ENCODE measurements at places on chromosomes 1 and 21. TPM values are rescaled to one million over a fixed set of nuclear protein-coding genes. Genes with fewer than 3 reads are reported as not detected.

Gene ALX3
- total RNA-seq, result not detected

Gene OR10Z1
- not detected for total RNA-seq

Gene RAP1GAP
- 0.20 TPM for total RNA-seq

Gene RGS18
- total RNA-seq, result not detected

Gene NPHS2
- not detected for total RNA-seq

Gene BARHL2
- total RNA-seq, result not detected

Gene TMPRSS3
- total RNA-seq, result not detected

Gene HFM1
- 0.11 TPM for total RNA-seq

Gene VAV3
- 1.5 TPM for total RNA-seq

Gene NLRP3
- 0.24 TPM for total RNA-seq

Gene PROK1
- total RNA-seq, result not detected

Gene CNIH3
- total RNA-seq, result 2.5 TPM

Gene ZNF669
- total RNA-seq, result 7.8 TPM

Gene DYNLT4
- total RNA-seq, result 0.62 TPM

Gene TRPM2
- not detected for total RNA-seq

Gene CRNN
- total RNA-seq, result not detected

Gene SYT2
- not detected for total RNA-seq

Gene PARS2
- total RNA-seq, result 3.8 TPM

Gene LCE2B
- total RNA-seq, result not detected

Gene LIPI
- not detected for total RNA-seq

Gene AHCYL1
- total RNA-seq, result 64.3 TPM

Gene KLHDC7A
- total RNA-seq, result not detected

Gene FAM78B
- total RNA-seq, result not detected

Gene RSPO1
- total RNA-seq, result not detected

Gene B3GALT2
- total RNA-seq, result not detected

Gene ENTREP3
- total RNA-seq, result 62.7 TPM

Gene BNIPL
- total RNA-seq, result 0.42 TPM

Gene KRTAP19-1
- total RNA-seq, result not detected

Gene TMEM125
- total RNA-seq, result not detected

Gene S100A3
- total RNA-seq, result 0.42 TPM

Gene NGF
- total RNA-seq, result not detected

Gene PDE4B
- total RNA-seq, result 69.8 TPM

Gene POU3F1
- total RNA-seq, result not detected

Gene PDZK1IP1
- not detected for total RNA-seq

Gene TRIM17
- total RNA-seq, result not detected

Gene FCRL1
- not detected for total RNA-seq

Gene NBPF4
- not detected for total RNA-seq

Gene CDA
- not detected for total RNA-seq

Gene IVL
- total RNA-seq, result not detected

Gene SERPINC1
- not detected for total RNA-seq

Gene FAM72B
- total RNA-seq, result 4.3 TPM

Gene TSPAN2
- total RNA-seq, result 5.0 TPM

Gene PLA2G2C
- not detected for total RNA-seq

Gene KCNJ9
- not detected for total RNA-seq

Gene SF3B4
- 68.7 TPM for total RNA-seq

Gene OR2L13
- not detected for total RNA-seq

Gene PCSK9
- 0.23 TPM for total RNA-seq

Gene IGSF5
- total RNA-seq, result not detected

Gene RNU1-4
- 1,319 TPM for total RNA-seq

Gene EFNA3
- total RNA-seq, result 2.2 TPM

Gene USH2A
- total RNA-seq, result not detected

Gene SPRR2F
- not detected for total RNA-seq

Gene LDLRAD1
- total RNA-seq, result not detected

Gene BMP8B
- total RNA-seq, result not detected

Gene ADGRL4
- 205 TPM for total RNA-seq

Gene GRHL3
- total RNA-seq, result not detected

Gene LHX8
- total RNA-seq, result not detected

Gene MPL
- 0.18 TPM for total RNA-seq

All from endothelial cell of umbilical vein (primary cell).